ENCODE measurements at places on chromosomes 5 and 9. TPM values are rescaled to one million over a fixed set of nuclear protein-coding genes. Genes with fewer than 3 reads are reported as not detected.

DNA sequence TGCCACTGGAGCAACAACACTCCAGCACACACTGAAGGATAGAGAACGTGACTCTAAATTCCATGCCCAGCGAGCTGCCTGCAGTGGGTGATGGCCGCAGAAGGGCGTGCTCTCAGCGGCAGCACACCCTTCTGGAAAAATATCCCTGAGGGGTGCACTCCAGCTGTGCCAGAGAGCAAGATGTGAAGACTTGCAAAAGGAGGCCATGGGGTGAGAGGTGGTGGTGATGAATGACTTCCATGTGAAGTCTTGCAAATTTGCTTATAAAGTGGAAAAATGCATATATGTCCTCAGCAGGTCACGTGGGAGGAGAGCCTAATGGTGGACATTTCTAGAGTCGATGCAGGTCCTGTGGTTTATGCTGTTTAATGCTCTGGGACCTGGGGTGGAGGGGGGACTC is 39.8 kb upstream of the COL5A1 start:
- no peak overlapping the region for H3K27ac ChIP-seq
- H3K36me3 ChIP-seq = no peaks in the 10 kb centered on the region
- H3K4me1 ChIP-seq = no peaks in the 10 kb centered on the region
- H3K27me3 ChIP-seq = peaks cover 3% of the 10 kb centered on the region

DNA sequence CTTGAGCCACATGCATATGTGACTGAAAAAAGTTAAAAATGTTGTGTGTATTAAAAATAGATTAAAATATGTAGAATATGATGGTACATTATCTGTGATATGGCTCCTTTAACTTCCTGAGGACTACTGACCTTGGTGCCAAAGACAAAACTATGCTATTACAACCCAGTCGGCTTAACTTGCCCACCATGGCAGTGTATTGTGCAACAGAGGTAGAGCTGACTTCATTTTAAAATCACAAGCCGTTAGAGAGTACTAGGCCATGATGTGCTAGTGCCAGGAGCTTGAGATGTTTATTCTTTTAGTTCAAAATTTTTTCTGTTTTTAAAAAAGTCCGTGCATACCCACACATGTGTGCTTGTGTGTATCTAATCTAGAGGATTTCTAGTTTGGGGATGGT is 46.3 kb downstream of the NAA35 start:
- H3K36me3 ChIP-seq = peaks cover 60% of the 10 kb centered on the region
- no peak overlapping the region for H3K4me3 ChIP-seq
- no peaks in the 10 kb centered on the region for H3K27me3 ChIP-seq
- DNase-seq = no peak
- no peaks in the 10 kb centered on the region for H3K4me1 ChIP-seq

DNA sequence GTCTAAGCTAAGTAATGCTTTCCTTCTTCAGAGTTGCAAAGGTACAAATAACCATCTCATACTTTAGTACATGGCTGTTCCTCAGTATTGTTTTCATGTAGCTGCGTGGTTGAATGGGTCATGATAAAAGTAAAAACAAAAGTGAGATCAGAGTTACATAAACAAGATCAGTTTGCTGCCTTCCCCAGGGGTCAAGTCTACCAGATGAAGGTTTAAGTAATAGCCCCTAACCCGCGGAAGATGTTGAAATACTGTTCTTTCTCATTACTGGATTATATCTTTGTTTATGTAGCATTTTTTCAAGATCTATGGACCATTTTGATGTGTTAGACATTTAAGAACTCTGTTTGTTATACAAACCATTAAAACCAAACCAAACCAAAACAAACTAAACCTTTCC is 34.1 kb upstream of the ARRDC3 start:
- H3K27me3 ChIP-seq = no peaks in the 10 kb centered on the region
- peaks cover 18% of the 10 kb centered on the region for H3K4me1 ChIP-seq
- DNase-seq = no peak
- H3K27ac ChIP-seq = no peak overlapping the region
- no peaks in the 10 kb centered on the region for H3K36me3 ChIP-seq

Gene SLC6A19
- not detected for total RNA-seq

GRCh38 chr5:75710637-75711036 is 6.6 kb downstream of the POC5 start:
- DNase-seq = no peak
- no peak overlapping the region for H3K27ac ChIP-seq
- no peak overlapping the region for H3K4me3 ChIP-seq
- peaks cover 35% of the 10 kb centered on the region for H3K4me1 ChIP-seq
- H3K36me3 ChIP-seq = peaks cover 24% of the 10 kb centered on the region
- no peaks in the 10 kb centered on the region for H3K27me3 ChIP-seq

DNA sequence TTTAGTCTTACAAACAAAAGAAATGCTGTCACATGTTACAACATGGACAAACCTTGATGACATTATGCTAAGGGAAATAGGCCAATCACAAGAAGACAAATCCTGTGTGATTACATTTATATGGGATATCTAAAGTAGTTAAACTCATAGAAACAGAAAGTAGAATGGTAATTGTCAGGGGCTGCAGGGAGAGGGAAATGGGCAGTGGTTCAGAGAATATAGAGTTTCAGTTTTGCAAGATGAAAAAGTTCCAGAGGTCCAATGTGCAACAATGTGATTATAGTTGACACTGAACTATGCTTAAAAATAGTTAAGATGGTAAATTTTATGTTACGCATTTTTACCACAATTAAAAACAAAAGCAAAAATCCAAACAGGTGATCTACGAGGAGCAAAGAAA is 265.5 kb downstream of the NDUFS4 start:
- H3K36me3 ChIP-seq = no peaks in the 10 kb centered on the region
- DNase-seq = no peak
